Stimulated activated CD8-positive, alpha-beta memory T cell treated with anti-CD3 and anti-CD28 coated beads, Interleukin-4, amount 100 ng/mL, for 1 hour (primary cell): ENCODE measurements at places on chromosomes 5 and 9.
A peak's percentile ranks its signal among the peaks of the same experiment; 100 is the strongest.

- no peak for DNase-seq
Measured at GRCh38 chr5:135890296-135890695, 5.3 kb downstream of the IL9 start.

- no peak for DNase-seq
Measured at GRCh38 chr5:137635521-137635921, 100.4 kb downstream of the KLHL3 start.

GRCh38 chr5:3599226-3600105, 3.8 kb downstream of the IRX1 start:
- no peak for DNase-seq

- DNase-seq: no peak
Measured at GRCh38 chr9:134011401-134011800, 13.9 kb upstream of the BRD3OS start.

- DNase-seq: no peak
Measured at GRCh38 chr9:34328500-34328986, 525 bp downstream of the KIF24 start.

DNA sequence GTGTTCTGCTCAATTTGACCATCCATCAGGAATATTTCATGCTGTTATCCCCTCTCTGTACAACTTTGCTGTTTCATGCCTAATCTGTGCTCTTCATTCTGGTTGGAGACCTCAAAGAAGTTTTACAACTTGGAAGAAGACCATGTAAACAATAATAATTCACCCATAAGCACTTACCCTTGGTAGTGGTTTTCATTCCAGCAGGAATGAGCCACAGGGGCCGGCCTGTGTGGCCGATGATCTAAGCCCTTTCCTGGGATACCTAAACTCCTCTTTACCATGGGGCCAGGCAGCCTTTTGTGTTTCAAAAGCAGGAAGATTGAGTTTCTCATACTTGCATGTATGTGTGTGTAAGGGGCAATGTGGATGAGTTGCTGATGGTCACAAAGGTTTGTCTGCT, 165.0 kb downstream of the FGF1 start:
- no peak for DNase-seq

GRCh38 chr5:34655354-34655991, 655 bp upstream of the RAI14 start:
- no peak for DNase-seq

GRCh38 chr5:104793031-104793754, 1230.6 kb upstream of the NUDT12 start:
- no peak for DNase-seq

DNA sequence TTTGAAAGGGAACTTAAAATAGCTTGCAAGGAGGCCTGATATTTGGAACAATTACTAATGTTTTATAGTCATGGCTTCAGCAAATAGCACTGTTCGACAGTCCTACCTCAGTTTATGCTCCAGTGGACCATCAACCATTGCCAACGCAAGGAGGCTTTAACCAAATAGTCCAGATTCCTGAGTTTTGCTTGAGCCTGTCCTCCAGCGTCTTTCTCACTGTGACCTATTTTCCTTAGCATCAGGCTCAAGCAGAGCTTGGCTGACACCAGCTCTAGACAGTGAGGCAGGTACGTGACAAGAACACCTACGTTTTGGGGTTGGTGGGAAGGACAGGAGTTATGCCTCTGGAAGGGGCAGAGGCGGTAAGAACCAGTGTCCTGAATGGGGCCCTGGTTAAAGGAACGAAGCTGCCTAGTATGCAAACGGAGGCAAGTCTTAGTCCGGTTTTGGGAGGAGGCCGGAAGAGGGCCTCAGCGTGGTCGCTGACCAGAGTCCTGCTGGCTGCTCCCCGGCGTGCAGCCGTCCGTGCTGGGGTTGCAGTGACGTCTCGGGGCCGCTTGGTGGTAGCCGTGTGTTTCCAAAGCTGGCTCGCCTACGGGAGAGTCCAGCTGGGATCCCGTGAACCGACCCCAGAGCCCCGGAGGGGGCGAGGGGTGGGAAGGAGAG, 998 bp upstream of the FGF18 start:
- DNase-seq: no peak

DNA sequence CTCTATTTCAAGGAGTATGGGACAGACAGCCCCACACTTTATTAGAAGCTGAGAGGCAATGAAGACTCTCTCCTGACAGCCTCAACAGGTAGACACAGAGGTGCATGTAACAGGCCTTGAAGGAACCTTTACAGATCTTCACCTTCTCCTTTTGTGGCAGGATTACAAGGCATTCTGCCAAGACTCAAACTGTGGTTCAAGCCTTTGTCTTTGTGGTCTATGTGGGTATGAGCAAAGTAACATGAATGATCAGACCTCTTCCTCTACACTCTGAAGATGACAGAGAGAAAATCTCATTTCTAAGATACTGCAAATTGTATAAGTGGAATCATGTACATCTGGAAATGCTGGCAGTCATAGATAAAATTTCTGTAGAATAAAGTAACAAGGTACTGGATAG, 346.9 kb downstream of the CDH9 start:
- DNase-seq: no peak

- DNase-seq: no peak
Measured at GRCh38 chr9:21796768-21797167, 5.7 kb upstream of the MTAP start.

- DNase-seq: no peak
Measured at GRCh38 chr5:7754997-7755596, 95.8 kb downstream of the CFAP90 start.

- no peak for DNase-seq
Measured at GRCh38 chr5:16431490-16431889, 34.1 kb downstream of the ZNF622 start.

DNA sequence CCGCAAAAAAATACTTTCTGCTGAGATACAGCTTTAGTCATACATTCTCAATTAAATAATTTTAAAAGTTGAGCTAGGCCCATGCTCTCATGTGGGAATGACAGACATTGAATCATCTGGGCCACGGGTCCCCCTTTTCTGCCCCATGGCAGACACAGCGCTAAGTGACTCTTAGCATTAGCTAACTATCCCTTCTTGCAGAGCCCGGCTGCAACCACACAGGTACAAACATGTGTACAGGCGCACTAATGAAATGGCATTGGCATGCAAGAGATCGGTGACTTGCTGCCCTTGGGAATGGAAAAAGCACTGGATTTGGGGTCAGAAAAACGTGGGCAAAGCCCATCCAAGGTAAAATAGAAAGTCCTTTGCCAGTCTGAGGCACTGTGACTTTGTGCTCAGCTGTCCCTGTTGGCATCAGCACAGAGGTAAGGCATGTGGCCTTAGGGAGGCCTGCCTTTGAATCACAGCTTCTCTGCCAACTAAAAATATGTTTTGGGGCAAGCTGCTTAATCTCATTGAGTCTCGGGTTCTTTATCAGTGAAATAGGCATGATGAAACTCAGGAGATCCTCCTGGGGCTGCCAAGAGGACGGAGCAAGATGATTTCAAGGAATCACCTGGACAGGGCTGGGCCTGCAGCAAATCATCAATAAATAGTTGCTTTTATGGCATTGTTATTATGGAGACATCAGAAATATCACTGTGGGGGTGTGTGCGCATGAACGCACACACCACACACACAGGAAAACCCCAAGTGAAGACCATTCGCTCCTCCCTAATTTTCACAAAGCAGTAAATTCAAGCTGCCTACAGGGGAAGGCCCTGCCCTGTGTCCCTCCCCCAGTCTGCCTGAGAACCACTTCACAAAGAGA, 54.2 kb downstream of the WHRN start:
- no peak for DNase-seq

GRCh38 chr5:34898258-34898895, 16.9 kb downstream of the RAD1 start:
- peak; percentile 29 for DNase-seq

- no peak for DNase-seq
Measured at GRCh38 chr9:110188991-110189390, 19.0 kb downstream of the C9orf152 start.

GRCh38 chr5:135707302-135707701, 127.2 kb upstream of the SLC25A48 start:
- DNase-seq: no peak

GRCh38 chr5:1378866-1379659, 34.2 kb upstream of the CLPTM1L start:
- no peak for DNase-seq

- no peak for DNase-seq
Measured at GRCh38 chr9:16361118-16361517, 509.4 kb downstream of the BNC2 start.

DNA sequence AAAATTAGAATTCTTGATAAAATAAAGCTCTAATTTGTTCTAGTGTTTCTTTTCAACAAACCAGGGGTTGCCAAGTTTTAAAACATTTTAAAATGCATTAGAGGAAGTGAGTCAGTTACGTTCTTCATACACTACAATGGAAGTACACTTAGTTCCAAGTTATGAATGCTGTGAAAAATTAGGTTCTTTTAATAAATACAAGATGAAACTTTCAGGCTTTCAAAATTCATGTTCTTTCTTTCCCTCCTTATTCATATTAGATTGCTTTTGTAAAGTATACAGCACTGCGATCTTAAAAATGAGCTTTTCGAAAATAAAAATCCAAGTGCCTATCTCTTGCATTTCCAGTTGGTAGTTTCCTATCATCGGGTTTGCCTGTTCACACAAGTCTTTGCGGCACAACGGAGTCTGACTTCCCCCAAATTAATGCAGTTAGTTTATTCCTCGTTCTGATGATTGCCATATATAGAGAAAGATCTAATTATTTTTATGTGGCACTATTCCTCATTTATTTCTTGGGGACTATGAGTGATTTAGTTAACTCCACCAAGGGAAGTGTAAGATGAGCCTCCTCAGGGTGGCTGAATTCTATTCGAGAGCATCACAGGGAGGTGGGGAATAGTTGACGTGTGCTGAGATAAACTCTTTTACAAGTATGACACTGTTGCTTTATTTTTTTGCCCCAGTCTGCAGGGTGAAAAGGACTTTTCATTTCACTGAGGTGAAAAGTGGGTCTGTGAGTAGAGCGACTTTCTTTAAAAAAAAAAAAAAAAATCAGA, 238.2 kb downstream of the CD180 start:
- no peak for DNase-seq

GRCh38 chr9:81759680-81760215, 70.4 kb upstream of the TLE1 start:
- DNase-seq: no peak

DNA sequence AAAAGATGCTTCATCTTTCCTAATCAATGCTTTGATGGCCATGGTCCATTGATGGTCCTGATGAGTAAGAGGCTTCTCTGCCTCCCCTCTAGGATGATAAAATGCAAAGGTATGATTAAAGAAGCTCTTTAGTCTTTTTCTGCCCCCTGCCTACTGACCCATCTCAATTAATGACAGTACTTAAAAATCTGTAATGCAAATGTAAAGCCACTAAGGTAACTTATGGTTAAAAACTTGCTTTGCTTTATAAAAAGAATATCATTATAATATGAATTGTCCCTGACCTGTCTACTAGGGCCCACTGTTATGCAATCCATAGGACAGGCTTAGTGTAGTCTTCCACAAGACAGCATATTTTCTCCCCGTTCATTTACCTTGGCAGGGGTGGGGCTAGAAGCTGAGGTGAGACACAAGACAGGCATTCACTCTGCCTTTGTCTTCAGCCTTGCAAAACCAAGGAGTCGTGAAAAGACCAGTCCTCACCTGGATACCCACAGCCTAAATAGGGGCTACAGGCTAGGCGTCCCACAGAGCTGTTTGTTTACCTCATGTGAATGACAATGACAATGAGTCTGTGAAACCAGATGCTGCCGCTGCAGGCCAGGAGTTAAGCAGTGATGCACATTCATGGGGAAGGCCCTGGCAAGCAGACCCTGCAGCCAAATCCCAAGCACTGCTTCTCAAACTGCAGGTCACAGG, 60.4 kb downstream of the BNC2 start:
- DNase-seq: no peak

GRCh38 chr5:92580814-92581213, 1000.2 kb downstream of the NR2F1-AS1 start:
- no peak for DNase-seq

- DNase-seq: no peak
Measured at GRCh38 chr9:113587471-113588031, 124.0 kb downstream of the RGS3 start.

DNA sequence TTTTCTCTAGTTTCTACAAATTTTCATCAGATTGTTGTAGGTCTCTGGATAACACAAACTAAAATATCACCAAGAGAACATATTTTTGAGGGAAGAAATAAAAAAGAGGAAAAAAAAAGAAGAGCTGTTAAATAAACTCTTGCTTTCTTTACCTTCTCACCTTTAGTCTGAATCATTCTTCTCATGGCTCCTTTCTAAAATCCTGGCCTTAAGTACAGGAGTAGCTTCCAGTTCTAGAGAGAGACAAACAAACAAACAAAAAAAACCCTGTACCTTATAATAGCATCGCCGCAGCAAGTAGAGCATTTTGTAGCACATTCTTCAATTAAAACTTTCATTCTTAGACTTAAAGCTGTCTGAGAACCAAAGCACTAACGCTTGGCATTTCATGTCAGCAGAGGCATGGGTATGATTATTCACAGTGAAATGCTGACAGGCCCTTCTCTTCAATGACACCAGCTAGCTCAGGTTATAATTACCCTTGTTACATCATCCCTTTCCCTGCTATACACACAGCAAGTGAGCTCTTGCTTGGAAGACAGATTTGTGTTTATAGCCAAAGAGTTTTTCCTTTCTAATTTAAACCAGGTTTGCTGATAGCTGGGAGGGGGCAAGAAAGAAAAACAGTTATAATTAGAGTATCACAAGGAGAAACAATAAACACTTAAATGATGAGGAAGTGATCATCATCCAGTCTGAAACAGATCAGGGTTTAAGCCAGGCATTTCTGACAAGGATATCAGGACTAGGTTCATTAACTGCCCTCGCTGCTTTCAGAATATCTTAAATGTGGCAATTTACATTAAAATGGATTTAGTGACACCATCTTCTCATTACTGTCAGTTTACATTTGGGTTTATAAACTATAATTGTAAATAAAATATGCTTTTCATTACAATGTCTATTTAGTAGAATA, 510.9 kb upstream of the ZNF608 start:
- no peak for DNase-seq

- DNase-seq: no peak
Measured at GRCh38 chr9:130110166-130110565, 56.5 kb downstream of the GPR107 start.

DNA sequence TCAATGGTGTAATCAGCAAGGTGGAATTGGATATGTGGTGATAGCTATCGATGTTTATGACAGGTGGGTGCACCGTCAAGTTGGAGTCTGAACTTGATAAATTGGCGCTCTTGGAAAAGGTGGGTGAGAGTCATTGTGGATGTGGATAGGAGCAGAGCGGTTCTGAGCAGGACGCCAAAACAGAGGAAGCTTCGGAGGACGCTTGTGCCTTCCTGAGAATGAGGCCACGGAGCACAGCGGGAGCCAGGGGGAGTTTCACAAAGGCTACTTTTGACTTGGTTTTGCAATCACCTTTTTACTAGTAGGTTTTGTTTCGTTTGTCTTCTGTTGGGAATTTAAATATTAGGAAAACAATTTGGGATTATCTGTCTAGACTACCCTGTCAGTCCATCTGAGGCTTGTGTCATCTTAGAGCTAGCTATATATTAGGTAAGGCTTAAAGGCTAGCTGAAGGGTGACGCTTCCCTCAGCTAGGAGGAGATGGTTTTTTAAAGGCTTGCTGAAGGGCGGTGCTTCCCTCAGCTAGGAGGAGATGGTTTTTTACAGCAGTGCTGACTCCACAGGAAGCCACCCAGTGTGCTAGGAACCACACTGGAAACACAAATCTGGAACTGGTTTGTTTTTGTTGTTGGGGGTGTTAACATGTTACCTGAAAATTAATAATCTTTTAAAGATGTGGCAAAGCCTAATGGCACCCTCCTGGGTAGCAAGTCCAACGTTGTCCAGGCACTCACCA, 142.4 kb upstream of the IRX4 start:
- no peak for DNase-seq
